ENCODE measurements at places on chromosomes 4 and X.

GRCh38 chr4:39855909-39856512 lies 121.7 kb downstream of the PDS5A start:
- DNase-seq: no peak

DNA sequence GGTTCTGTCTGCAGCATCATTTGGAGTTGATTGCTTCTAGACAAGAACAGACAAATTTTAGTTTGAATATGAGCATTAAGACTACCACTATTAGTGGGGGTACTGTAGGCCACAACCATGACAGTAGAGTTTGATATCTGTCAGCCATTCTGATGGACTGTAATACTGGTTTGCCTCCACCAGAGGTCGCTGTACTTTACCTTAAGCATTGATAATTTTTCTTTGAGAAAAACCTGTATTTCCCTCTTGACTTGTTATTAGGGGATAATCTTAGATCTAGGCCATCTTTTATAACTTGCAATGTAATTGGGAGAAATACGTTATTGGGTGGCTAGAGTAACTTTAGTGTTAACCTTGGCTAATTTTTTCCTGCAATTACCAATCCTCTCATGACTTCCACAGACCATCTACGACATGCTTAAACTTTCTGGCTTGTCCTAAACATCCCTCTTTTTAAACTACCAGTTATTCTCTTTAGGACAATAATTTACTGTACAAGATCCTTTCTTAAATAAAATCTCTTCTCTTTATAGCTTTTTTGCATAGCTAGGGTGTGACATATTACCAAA lies 562.4 kb downstream of the MAGEB5 start:
- no peak for DNase-seq

DNA sequence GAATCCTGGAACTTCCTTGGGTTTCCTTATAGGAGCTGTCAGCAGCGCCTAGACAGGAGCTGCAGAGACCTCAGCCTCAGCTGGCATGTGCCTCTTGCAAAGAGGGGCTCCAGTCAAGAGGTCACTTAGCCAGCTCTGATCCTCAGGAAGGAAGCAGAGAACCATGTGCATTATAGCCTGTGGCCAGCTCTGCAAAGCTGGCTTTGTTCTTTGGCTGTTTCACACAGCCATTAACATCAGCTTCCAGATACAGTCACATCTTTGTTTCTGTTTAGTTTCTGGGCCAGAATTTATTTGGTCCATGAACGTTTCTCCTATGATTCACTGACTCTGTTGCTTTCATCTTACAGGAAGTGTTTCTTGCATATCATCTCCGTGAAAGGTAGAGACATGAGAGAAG lies 92.4 kb downstream of the CC2D2A start:
- DNase-seq: no peak

- no peak for DNase-seq
These were observed 597.7 kb downstream of the PCDH18 start for GRCh38 chr4:136934601-136935000.

GRCh38 chr4:54213761-54214160 lies 15.3 kb upstream of the PDGFRA start:
- no peak for DNase-seq

GRCh38 chr4:63296773-63297172 lies 1112.5 kb downstream of the TECRL start:
- no peak for DNase-seq

DNA sequence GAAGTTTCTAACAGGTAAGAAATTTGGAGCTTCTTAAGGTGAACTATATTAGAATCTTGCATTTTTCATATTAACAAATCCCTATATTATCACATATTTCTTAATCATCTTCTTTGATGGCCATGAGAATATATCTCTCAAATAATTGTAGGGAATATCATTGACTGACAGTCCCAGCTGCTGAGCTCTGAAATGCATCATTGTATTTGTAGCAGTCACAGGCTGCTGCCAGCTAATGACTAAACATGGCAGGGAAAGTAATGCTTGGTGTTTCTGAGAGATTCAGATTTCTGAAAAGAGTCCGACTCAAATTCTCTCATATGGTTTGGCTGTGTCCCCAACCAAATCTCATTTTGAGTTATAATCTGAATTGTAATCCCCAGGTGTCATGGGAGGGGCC lies 171.9 kb downstream of the TRAM1L1 start:
- no peak for DNase-seq

GRCh38 chr4:88616275-88617150 lies 24.2 kb downstream of the HERC3 start:
- no peak for DNase-seq

DNA sequence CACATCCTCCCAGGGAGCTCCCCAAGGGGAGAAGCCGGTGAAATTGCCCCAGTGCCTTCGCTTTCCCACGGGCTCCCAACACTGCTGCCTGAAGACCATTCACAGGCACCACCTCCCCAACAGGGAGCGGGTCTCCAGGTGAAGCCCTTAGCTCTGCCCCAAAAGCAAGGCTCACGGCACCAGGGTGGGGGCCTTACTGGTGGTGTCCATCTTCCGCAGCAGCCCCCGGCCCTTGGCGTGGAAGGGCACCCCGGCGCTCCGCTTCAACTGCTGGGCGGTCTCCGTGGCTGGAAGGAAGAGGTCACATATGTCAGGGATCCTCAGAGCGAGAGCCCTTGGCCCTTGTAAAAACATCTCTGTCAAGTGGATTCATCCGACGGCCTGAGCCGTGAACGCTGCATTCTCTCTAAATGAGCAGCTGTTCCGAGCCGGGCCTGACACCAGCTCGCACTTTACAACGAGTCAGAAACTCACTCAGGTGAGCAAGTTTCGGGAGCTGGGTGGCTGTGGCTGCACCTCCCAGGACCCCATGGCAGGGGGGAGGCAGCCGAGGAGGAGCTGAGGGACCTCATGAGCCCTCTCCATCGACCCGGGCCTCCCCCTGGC lies 20.9 kb downstream of the NELFA start:
- DNase-seq: no peak

DNA sequence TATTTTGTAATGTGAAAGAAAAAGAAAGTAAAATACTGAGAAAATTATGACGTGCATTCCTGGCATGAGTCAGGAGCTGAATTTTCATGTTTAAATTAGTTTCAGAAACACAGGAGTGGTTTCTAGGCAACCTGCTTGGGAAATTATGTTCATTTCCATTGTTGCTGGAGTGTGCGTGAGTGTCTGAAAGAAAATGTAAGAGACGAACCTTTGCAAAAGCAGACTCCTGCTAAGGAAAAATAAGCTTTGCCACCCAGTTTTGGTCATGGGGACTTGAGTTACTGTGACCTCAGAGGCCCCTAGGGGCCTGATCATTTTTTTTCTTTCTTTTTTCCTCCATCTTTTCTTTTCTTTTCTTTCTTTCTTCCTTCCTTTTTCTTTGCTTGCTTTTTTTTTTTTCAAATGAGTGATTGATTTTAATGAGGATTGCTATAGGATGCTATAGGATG lies 18.8 kb upstream of the CHRNA9 start:
- peak; percentile 32 for DNase-seq

GRCh38 chrX:55593296-55593695 lies 29.9 kb upstream of the FOXR2 start:
- DNase-seq: no peak

- no peak for DNase-seq
These were observed 13.1 kb downstream of the MOB1B start for GRCh38 chr4:70915036-70915815.

GRCh38 chr4:25001509-25001908 lies 29.2 kb downstream of the LGI2 start:
- DNase-seq: no peak

DNA sequence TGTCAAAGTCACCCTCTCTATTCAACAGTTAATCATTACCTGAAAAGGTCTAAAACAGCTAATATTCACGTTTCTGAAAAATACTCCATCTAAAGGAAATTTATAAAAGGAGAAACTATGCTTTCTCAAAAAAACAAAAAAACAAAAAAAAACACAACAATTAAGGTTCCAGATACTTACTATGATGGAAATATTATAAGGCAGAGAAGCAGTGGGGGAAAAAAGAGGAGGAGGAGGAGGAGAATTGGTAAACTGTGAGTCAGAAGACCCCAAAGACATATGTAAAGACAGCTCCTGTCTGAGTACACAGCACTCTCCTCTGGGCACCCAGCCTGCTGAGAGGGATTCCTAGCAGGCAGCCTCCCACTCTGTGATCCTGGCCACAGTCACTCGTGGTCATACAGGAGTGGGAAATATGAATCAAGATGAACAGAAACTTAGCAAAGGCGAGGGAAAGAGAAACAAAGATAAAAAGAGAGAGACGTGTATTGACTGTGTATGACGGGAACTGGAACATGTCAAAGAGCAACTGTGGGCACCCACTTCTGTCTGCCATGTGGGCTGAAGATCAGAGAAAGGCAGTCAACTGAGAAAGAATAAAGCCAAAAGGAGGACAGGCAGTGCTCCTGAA lies 12.5 kb downstream of the KLHL15 start:
- no peak for DNase-seq

GRCh38 chr4:72422416-72422815 lies 146.6 kb downstream of the ADAMTS3 start:
- DNase-seq: no peak

GRCh38 chrX:20974326-20974725 lies 399.9 kb upstream of the CNKSR2 start:
- no peak for DNase-seq

GRCh38 chr4:52915191-52915590 lies 53.1 kb downstream of the RASL11B start:
- DNase-seq: no peak

- no peak for DNase-seq
These were observed 7.0 kb upstream of the ASB11 start for GRCh38 chrX:15322472-15322871.

DNA sequence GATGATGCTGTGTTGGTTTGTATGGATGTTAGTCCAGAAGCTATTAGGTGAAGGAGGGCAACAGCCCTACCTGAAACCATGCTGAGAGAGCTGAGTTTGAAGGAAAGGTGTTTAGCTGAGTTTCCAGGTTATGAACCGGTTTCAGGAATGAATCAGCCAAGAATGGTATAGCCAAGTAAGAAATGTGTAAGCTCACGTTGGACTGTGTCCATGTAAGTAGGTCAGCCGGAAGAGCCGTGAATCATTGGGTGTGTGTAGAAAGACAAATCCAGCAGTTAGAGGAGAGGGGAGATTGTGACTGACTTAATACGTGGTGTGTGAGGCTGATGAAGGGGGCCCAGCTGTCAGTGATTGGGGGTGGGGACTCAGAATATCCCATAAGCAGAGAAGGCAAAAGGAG lies 77.2 kb upstream of the SPIN4 start:
- no peak for DNase-seq

DNA sequence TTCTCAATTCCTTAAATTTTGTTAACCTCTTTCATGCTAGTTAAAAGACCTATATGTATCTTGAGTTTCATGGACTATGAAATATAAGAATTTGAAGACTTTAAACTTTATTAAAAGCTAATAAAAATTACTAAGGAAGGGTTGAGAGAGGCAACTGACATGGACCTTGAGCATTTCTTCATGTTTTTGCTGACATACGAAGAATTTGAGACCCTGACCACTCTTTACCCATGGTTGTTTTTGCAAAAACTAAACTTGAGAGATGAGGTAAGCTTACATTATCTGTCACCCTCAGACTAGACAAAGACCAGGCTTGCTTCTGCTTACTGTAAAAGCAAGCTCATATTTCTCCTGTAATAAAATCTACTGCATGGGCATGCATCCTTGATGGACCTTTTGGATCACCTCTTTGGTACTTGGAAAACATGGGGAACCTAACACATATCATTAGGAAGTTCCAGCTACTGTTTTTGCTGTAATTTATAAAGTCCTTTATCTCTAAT lies 338.2 kb upstream of the PABPC4L start:
- no peak for DNase-seq

- peak; percentile 36 for DNase-seq
These were observed 23.9 kb downstream of the ACSL4 start for GRCh38 chrX:109709129-109709631.

GRCh38 chrX:136920001-136920400 lies 39.5 kb upstream of the RBMX start:
- no peak for DNase-seq

DNA sequence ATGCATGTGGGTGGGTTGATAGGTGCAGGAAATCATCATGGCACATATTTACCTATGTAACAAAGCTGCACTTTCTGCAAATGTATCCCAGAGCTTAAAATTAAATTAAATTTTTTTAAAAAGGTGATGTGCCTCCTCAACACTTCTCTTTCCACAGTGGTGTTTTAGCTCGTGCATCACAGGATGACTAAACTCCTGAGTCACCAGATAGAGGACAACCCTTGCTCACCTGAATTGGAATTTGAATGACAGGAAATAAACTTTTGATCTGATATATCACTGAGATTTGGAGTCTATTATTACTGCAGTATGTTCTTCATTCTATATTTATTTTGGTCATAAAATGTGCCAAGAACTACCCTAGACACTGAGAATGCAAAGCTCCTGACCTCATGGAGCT lies 185.3 kb downstream of the MAPK10 start:
- no peak for DNase-seq

- DNase-seq: no peak
These were observed 123.3 kb downstream of the ARHGEF9 start for GRCh38 chrX:63661676-63662075.

GRCh38 chrX:50747471-50747900 lies 66.5 kb downstream of the SHROOM4 start:
- DNase-seq: peak; percentile 12

DNA sequence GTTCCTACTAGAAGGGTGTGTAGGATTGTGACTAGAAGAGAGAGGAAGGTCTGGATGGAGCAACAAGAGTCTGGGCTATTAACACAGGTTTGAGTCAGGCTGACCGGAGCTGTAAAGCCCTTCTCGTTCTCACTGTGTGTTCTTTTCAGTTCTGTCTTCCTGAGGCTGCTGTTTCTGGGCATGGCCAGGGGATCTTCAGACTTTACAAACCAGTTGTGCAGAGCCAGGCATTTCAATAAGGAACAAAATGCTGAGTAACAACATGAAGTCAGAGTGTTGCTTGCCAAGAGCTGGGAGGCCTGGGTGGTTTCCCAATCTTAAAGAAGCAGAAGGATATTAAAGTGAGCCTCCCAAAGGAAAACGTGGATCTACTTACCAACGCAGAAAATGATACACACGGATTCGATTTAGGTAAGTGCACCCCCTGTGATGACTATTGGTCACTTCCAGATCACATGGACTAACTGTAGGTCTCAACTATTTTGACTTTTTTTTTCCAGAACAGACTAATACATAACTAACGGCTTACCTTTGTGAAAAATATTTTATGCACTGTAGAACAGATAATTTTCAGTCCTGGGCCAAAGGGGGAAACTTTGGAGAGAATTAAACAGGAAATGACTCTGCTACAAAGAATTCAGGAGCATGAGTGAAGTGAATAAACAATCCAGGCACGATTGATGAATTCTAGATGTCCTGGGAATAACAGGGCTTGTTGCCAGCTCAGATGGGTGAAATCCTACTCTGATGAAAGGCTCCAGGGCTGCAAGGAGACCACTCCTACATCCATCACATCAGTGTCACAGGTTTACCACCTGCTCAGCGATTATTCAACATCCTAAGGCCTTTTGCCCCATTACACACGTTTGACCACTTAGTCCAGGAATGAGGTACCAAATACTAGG lies 94.5 kb downstream of the ANXA3 start:
- no peak for DNase-seq

DNA sequence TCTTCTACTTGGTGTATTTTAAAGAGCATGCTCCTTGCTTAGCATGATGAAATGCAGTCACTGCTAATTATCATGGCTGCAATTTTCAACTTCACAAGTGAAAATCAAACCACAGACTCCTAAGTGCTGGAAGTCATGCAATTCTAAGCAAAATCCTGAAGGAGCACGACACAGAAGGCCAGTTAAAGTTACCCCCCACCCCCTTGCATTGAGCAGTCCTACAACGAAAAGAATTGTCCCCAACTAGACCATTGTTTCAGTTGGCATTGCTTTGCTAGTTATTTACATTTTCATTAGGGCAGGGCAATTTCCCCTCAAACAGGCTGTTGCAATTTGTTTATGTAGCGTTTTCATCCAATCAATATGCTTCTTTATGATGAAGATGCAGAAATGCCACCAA lies 321.2 kb downstream of the PCDH7 start:
- no peak for DNase-seq
